CD4-positive, alpha-beta T cell treated with Interleukin-6 at 100 ng/mL for 8 hours (primary cell): ENCODE measurements at places on chromosomes 11 and 22.

DNA sequence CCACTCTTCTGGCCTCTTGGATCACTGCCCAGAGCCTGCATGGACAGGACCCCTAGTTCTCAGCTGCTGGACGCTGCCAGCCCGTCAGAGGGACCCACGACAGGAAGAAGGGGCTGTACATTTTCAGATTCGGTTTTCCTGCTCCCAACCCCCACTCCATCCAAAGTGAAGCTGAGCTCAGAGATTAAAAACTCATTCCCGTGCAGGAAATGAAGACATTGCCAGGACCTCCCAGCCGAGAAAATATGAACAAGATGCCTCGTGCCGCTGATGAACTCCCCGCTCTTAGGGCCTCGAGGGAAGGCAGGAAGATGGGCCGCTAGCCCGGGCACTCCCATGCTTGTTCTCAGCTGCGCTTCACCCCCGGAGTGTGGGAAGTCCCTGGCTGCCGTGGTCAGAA is 36.1 kb downstream of the RPUSD4 start:
- no peak for DNase-seq

DNA sequence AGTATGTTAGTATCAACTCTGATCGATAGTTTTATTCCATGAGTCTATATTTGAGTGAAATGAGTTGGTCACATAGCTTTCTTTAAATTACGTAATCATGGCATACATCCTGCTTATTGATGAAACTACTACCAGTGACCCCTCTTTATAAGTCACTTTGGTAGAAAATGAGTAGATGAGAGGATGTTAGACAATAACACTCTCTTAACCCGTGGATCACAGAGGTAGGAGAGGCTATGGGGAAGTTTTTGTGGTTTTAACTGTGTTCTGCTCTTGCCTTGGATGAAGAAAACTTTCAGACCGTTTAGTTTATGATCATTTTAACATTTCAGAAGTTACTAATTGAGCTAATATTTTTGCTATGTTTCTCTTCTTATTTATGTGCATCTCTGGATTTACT is 34.0 kb downstream of the TBCEL start:
- no peak for DNase-seq

GRCh38 chr11:83002053-83002452 is 69.6 kb downstream of the RAB30 start:
- DNase-seq, result peak; percentile 12

DNA sequence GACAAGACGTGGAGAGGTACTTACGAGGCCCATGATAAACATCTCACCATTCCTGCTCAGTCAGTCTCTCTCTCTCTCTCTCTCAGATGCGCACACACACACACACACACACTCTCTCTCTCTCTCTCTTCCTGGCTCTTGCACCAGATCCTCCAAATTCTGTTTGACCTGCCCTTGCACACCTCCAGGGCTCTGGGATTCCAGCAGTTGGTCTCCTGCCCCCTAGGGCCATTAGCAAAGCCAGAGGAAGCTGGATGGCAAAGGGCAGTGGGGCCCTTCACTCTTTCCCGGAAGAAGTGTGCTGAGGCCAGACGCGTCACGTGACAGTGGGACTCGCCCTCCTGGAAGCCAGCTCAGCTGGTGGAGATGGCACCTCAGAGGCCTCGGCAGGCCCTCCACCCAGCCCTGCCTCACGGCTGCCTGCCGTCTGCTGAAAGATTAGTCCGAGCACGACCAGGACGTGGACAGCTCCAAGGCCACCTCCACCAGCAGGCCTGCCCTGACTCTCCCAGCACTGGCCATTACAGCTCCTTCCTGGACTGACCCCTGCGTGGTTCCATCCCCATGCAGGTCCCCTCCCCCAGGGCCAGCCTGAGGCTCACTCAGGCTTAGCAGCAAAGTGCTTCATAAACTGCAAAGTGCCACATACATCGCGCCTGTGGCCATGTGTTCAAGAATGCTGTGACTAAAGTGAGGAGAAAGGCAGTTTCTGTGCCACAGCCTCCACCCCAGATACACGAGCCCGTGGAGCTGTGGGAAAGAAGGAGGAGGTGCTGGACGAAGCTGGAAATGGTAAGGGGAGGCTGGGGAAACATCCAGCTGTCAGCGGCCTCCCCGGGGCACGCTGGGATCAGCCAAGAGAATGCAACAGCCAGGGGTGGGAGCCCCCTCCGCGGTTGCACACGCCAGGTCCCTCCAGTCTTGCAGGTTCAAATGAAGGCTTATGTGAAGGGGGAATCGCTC is 3.7 kb downstream of the PDGFB start:
- peak; percentile 52 for DNase-seq

DNA sequence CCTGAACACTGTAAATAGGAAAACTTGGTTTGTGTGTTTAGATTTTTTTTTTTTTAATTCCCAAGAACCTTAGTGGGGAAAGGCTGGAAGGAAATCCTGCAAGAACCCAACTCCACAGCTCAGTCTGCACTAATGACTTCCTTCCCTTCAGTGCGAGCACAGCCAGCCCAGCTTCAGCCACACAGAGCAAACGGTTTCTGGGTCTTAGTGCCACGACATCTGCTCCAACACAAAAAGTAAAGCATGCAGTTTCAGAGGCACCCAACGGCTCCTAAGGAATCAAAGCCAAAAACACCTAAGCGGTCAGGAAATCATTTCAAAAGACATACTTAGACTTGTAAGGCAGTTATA is 236.1 kb downstream of the TTC28 start:
- peak; percentile 24 for DNase-seq

DNA sequence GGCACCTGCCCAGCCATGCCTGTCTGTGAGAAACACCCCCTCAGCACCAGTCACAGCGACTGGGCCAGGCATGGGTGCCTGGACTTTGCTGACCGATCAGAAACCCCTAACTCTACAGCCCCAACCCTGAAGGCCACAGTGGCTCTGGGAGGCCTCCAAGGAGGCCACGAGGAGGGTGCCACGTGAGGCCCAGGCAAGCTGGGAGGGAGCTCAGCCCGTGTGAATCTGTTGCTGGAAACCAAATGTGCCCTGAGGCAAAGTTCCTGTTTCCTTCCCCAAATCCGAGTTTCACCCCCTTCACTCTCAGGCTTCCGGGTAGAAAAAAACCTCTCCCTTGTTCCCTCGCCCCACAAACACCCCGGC is 1.3 kb downstream of the UNC93B1 start:
- no peak for DNase-seq

DNA sequence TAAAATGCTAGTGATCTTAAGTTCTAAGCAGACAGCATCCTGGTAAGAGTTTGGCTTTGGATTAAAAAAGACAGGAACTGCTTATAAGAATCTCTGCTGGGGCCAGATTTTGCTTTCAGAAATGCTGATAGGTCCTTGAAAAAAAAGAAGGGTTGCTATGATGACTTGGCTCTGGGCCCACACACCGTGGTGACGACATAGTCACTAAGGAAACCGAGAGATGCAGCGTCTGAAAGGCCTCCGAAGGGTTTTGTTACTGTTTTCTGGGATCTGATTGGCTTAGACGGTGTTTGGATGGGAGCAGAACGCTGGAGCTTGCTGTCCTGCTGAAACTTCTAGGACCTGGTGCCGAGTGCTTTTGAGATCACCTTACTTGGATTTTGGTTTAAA is 8.4 kb downstream of the FAM118A start:
- peak; percentile 91 for DNase-seq

- DNase-seq, result no peak
These were observed 481.8 kb downstream of the BRD1 start for GRCh38 chr22:49345896-49346295.

- no peak for DNase-seq
These were observed 96.9 kb downstream of the CNTN5 start for GRCh38 chr11:99117603-99118002.

DNA sequence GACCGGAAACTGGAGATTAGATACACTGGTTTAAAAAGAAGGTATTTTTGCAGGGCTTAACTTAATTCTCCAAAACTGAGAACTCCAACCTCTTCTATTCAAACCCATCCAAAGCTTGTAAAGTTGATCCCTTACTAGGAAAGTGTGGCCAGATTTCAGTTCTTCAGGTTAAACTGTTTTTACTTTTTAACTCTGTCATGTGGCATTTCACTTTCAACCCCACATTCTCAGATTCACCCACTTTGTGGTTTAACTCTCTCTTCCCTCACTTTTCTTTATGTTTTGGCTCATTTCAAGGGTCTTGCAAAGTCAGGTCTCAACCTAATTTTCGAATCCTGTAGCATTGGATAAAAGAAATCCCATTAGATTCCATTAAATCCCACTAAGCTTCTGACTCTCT is 75.4 kb downstream of the MPPED2 start:
- no peak for DNase-seq

DNA sequence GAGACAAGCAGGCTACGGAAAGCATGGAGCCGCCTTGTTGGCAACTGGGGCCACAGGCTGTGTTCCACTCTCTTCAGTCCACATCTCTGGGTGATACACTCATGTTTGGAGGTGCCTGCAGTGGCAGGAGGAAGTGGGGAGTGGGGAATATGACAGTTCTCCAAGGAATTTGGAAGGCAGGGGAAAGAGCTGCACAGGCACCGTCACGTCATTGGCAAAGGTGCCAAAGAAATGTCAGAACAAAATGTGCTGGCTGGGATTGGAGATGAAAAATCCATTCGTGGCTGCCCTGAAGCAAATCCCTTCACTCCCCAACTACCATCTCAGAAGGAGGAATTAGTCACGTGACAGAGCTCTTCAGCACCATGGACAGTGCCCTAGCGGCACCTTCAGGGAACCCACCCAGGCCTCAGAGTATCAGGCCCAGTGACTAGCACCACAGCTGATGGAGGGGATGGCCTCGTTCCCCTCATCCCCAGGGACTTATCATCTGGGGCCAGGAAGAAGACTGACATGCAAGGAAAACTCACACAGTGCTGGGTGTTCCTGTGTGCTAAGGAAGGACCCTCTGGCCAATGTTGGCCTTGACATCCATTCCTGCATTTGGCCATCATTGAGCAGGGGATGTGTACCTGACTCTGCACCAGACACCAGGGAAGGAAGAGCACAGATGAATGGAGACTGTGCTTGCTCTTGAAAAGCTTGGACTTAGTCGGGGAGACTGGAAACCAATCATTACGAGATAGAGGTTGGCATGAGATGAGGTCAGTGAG is 48.5 kb upstream of the PRDM11 start:
- DNase-seq, result no peak

GRCh38 chr22:22865311-22866072 is 22.1 kb upstream of the IGLL5 start:
- DNase-seq, result peak; percentile 54

GRCh38 chr11:120403966-120404365 is 67.8 kb downstream of the ARHGEF12 start:
- DNase-seq, result no peak

- no peak for DNase-seq
These were observed 75.7 kb downstream of the GRAMD1B start for GRCh38 chr11:123505546-123506299.

DNA sequence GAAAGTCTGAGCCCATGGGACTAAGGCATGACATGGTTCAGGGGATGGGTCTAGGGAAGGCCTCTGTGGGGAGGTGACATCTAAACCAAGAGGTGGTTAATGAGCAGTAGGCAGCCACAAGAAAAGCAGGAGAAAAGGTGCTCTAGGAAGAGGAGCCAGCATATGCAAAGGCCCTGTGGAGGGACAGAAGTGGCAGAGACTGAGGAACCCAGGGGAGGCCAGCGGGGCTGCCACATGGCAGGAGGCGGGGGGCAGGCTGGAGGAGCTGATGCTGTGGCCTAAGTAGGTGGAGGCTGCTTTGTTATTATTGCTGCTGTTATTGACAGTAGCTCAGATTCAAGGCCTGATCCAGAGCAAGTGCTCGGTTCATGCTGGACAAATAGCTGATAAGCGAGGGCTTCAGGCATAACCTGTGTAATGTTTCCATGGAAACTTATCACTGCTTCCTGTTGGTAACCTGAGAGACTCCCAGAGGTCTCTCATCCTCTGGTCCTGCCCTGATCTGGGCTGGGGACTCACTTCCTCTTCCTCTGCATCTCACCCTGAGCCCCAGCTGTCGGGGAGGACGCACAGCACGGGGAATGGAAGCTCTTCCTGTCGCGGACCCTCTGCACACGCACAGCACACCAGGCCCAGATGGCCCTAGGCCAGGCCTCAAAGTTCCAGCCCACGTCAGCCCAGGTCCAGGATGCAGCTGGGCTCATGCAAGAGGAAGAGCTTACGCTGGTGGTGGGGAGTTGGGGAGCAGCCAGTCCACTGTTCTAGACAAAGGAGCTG is 75.2 kb upstream of the TP53I11 start:
- peak; percentile 7 for DNase-seq

- no peak for DNase-seq
These were observed 89.1 kb downstream of the RPS6KA4 start for GRCh38 chr11:64447831-64448598.

- DNase-seq, result no peak
These were observed 78.9 kb downstream of the GRIK4 start for GRCh38 chr11:120590472-120590871.

DNA sequence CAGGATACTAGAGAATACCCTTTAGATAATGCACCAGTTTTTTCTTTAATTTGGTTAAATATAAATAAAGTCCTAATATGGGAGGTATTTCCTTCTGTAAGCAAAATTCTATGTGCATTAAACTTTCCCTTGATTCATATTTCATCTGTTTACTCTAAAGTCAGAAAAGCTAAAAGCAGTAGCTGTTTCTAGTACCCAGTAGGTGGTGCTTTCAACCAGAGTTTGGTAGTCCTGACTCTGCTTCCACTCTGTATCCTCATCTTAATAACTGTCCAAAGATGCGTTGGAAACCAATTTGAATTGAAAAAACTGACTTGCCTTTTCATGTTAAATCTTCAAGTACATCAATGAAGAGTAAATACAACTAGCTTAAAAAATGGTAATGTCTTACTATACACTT is 1065.2 kb downstream of the JRKL start:
- no peak for DNase-seq

DNA sequence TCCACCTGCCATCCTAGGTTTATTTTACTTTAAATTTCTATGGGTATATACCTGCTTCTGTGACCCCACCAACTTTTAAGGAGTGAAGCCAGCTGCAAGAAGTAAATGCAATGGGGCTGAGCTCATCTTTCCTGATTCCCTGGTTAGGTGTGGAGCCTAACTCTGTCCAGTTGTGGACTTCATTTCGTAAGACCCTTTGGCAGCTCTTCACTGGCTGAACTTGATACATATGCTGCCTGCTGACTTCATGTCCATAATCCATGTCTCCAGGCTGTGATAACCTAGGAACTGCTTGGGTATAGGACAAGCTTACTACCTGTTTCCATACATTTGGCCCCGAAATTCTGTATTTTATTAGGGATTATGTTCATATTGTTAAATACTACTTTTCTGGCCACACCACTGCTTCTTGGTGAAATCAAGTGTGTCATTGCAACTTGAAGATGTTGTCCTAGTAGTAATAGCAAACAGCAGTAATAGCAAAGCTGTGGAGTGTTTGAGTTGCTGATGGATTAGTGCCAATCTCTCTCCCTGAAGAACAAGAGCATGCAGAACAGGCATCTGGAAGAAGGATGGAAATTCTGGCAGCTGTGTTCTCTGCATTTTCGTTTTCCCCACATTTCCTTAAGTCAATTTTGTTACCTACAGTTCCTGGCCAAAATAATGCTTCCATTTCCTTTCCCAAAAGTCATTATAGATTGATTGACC is 31.2 kb downstream of the LDLRAD3 start:
- no peak for DNase-seq

GRCh38 chr11:6584528-6584927 is 18.9 kb downstream of the RRP8 start:
- no peak for DNase-seq

- no peak for DNase-seq
These were observed 224.1 kb downstream of the CADM1 start for GRCh38 chr11:115279813-115280761.

- no peak for DNase-seq
These were observed 40.5 kb upstream of the OR9Q1 start for GRCh38 chr11:57983191-57983590.

GRCh38 chr11:85096939-85097338 is 530.2 kb downstream of the DLG2 start:
- no peak for DNase-seq
